Stimulated activated CD8-positive, alpha-beta memory T cell treated with anti-CD3 and anti-CD28 coated beads, Interleukin-12 subunit alpha, Interleukin-12 subunit beta, amount 100 ng/mL, for 1 hour (primary cell): ENCODE measurements at places on chromosomes 5 and 9.

- DNase-seq = no peak
These were observed 29.8 kb downstream of the BAAT start for GRCh38 chr9:101354765-101355708.

- DNase-seq = no peak
These were observed 593 bp upstream of the ZBTB43 start for GRCh38 chr9:126804198-126804695.

GRCh38 chr9:133160742-133161546, 2.8 kb downstream of the GBGT1 start:
- DNase-seq = no peak

DNA sequence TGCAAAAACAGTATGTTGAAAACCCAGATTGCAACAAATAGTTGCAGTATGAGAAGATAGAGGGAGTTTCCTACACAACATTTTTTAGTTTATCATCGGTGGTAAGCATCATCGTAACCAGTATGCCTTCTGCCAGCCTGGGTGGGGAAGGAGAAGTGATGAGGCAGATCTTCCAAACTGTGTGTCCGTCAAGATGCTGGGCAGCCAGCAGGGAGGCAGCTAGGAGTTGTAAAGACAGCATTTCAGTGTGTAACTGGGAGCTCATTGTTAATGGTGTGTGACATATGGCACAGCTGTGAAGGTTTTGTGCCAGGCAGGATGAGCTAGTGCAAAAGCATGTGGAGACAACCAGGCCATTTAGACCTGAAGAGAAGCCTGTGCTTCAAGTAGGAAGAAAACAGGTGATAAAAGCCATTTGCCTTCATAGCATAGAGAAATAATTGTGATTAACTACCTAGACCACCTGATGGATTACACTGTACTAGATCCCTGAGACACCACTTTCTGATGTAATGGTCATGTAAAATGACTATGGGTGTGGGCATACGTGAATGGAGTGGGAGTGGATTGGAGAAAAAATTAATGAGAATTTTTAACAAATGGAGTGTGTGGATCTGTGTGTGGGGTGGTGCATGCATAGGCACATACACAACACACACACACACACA, 347.0 kb upstream of the ADAMTSL1 start:
- no peak for DNase-seq
